Activated naive CD8-positive, alpha-beta T cell treated with anti-CD3 and anti-CD28 coated beads, Interleukin-2, amount 10 ng/mL, durations not matched to agents 7 days and 5 days (primary cell): ENCODE measurements at places on chromosomes 16 and 17. TPM values are rescaled to one million over a fixed set of nuclear protein-coding genes. Genes with fewer than 3 reads are reported as not detected.

Gene TP53I13
- 154 TPM for total RNA-seq

DNA sequence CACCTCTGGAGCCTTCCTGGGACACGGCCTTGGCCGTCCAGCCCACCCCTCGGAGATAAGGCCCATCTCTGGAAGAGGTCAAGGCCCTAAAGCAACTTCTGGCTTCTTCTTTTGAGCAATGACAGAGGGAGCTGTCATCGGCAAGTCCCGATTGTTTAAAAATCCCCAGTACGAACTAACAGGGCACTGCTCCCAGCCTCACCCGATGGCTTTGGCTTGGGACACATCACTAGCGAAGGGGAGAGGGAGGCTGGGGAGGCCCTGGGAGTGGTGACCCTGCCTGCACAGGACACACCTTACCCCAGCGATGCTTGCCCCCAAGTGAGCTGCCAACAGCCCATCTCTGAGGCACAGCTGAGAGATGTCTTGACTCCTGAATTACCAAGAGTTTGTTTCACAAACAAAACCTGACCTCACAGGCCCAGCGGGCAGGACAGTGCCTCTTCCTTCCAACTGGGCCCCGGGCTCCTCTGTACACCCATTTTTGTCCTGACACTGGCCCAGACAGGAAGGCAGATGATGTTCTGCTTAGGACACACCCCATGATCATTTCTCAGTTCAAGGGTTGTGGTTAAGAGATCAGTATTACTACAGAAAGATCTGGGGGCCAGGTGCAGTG, 4.8 kb downstream of the SYNGR2 start:
- H3K36me3 ChIP-seq: peaks cover 7% of the 10 kb centered on the region
- DNase-seq: no peak
- peaks cover 32% of the 10 kb centered on the region for H3K4me1 ChIP-seq
- no peaks in the 10 kb centered on the region for H3K27me3 ChIP-seq

DNA sequence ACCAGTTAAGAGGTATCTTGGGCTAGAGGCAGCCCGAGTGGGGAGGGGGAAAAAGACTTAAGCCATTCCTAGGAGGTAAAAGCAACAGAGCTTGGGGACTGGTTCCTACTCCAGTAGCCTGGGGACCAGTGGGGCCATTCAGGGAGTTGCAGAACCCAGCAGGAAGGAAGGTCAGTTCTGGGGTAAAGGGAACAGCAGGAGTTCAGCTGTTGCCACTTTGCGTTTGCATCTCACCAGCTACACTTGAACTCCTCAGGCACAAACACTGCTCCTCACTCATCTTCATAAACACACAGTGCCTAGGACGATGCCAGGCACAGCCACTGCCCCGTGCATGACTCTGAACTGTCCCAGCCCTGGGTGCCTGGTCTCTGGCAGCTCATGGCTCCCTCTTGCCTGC, 4.0 kb downstream of the HAP1 start:
- no peak overlapping the region for H3K27ac ChIP-seq
- no peak overlapping the region for H3K4me3 ChIP-seq
- H3K4me1 ChIP-seq: peaks cover 4% of the 10 kb centered on the region
- peaks cover 49% of the 10 kb centered on the region for H3K27me3 ChIP-seq
- no peak for DNase-seq

- H3K4me1 ChIP-seq: peaks cover 48% of the 10 kb centered on the region
- peaks cover 10% of the 10 kb centered on the region for H3K36me3 ChIP-seq
- H3K27me3 ChIP-seq: no peaks in the 10 kb centered on the region
- DNase-seq: no peak
- H3K27ac ChIP-seq: peak overlapping the region; percentile 64
Observed at GRCh38 chr17:74211141-74211911, 2.0 kb upstream of the TTYH2 start.

GRCh38 chr17:50356892-50357510, 11.1 kb downstream of the XYLT2 start:
- peak; percentile 25 for DNase-seq
- no peak overlapping the region for H3K27ac ChIP-seq
- H3K36me3 ChIP-seq: peaks cover 3% of the 10 kb centered on the region
- H3K27me3 ChIP-seq: no peaks in the 10 kb centered on the region
- no peak overlapping the region for H3K4me3 ChIP-seq

Gene E4F1
- 34.8 TPM for total RNA-seq
